ENCODE measurements at places on chromosomes 5 and 9.

GRCh38 chr5:167797933-167798332, 493.5 kb upstream of the WWC1 start:
- no peak for DNase-seq

DNA sequence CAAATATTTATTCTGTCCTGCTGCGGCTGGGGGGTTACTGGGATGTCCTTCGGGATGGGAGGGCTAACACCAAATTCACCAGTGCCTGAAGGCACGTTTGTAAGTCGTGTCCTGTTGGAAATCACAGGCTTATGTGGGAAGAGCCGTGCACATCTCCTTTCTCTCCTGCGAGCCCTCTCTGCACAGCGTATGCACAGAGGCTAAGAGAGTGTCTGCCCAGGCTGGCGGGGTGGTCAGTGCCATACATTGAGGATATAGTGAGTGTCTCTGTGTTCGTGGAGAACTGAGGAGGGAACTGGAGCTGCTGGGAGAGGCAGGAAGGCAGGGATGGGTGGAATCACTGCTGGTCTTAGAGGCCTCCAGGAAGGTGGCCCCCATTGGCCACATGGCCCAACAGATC, 110.1 kb downstream of the WNK2 start:
- DNase-seq = no peak

DNA sequence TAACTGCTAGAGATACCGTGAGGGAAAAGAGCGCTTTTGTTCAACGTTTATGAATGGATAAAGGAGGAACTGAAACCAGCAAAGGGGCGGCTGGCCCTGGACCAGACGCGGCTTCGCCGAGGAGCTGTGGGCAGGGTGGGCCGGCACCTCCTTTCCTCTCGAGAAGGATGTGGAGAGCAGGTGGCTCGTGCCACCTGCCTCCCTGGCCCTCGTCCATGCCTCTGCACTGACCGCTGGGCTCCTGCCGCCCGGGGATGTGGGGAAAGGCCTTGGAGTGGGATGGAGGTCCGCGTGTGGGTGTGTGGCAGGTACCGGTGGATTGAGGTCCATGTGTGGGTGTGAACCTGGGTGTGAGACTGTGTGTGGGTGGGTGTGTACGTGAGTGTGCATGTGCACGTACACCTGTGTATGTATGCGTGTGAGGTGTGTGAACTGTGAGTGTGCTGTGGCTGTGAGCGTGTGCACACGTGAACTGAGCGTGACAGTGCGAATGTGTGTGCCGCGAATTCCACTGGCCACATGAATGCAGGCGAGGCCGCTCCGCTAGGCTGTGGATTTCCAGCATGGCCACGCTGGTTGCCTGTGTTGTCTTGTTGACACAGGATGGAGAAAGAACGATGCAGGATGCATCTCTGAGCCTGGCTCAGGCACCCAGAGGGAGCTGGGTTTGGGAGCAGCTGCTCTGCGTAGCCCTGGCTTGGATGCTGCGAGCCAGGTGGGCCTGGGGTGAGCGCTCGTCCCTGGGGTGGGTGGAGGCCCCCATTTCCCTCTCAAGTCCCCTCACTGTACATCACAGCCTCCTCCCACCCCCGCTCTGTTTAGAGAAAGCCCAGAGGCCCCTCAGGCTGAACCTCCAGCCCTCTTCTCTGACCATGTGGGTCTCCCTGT, 4.4 kb upstream of the CEP72 start:
- no peak for DNase-seq

- no peak for DNase-seq
These were observed 102.9 kb downstream of the BOD1 start for GRCh38 chr5:173513521-173513991.

GRCh38 chr5:121816164-121816563, 35.5 kb upstream of the FTMT start:
- DNase-seq = no peak

DNA sequence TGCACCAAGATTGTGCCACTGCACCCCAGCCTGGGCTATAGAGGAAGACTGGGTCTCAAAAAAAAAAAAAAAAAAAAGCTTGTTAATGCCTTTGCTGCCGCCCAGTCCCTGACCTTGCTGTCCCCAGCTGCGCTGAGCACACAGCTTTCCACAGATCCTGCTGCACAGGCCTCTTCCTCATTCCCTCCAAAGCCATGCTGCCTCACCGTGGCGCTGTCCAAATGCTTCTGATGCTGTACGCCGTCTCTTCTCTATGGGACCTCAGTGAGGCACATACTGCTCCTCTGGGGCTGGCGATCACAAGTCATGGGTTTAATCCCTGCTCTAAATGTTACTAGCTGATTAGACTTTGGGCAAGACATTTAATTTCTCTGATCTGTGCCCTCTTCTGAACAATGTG, 234.1 kb downstream of the FBXL7 start:
- no peak for DNase-seq

GRCh38 chr5:98424681-98425450, 348.6 kb upstream of the RGMB start:
- DNase-seq = no peak

DNA sequence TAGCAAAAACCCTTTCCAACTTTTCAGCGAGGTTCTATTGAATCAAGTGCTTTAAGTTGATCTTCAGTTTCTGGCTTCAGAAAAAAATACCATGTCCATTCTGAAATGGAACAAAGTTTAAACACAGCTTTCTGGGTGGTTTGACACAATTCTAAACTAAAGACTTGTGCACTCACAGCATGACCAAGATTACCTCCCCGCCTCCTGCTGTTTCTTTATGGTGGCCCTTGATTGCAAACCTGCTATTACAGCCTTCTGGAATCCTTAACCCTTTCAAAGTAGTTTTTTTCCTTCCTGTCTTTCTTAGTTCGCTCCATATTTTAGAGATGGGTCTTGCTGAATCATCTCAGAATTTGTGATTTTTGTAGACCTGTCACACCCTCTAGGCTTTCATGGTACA, 135.9 kb upstream of the FBN2 start:
- DNase-seq = no peak

GRCh38 chr9:109101810-109102209, 17.9 kb downstream of the TMEM245 start:
- DNase-seq = peak; percentile 75

- DNase-seq = peak; percentile 66
These were observed 290.5 kb downstream of the DOCK8 start for GRCh38 chr9:504921-505740.

DNA sequence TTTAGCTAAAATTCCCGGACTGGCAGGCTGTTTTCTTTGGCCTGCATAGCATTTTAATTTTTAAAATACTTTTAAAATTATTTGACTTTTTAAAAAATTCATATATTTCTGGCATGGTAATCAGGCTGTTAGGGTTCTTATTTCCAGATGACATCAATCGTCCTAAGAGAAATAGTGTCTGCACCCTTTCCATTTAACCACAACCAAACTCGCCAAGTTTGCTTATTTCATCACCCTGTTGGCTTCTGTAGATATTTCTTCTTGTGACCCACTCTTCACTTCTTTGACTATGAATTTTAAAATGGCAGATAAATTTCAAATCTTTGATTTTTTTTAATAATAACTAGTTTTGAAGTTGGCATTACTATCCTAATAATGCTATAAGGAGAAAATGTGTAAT, 675.7 kb upstream of the FTMT start:
- no peak for DNase-seq

DNA sequence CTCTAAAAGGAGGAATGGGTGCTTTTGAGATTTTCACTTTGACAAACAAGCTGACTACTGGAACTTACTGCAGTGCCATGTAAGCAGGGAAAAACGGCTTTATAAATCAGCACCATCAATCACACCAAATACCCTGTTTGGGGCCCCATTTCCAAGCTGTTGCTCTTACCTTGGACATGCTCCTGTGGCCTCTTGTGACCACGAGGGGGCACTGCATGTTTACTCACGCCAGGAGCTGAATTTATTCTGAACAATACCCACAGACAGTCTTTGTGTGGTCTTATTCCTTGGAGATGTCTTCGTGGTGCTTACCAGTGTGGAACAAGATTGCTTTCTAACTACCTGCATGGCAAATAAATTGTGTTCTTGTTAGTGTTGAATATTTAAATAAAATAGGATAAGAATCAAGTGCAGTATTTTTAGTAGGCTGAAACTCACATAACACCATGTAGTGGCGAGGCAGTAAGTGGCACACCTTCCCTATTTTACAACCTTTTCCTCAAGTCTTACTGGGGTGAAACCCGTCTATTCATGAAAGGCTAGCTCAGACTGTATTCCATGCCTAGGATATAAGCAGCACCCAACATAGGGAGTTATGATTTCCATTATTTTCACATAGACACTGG, 155.5 kb upstream of the NMUR2 start:
- DNase-seq = peak; percentile 74

GRCh38 chr5:173760461-173761177, 127.5 kb upstream of the CPEB4 start:
- no peak for DNase-seq

GRCh38 chr5:169344629-169345028, 43.7 kb upstream of the SLIT3 start:
- DNase-seq = no peak

DNA sequence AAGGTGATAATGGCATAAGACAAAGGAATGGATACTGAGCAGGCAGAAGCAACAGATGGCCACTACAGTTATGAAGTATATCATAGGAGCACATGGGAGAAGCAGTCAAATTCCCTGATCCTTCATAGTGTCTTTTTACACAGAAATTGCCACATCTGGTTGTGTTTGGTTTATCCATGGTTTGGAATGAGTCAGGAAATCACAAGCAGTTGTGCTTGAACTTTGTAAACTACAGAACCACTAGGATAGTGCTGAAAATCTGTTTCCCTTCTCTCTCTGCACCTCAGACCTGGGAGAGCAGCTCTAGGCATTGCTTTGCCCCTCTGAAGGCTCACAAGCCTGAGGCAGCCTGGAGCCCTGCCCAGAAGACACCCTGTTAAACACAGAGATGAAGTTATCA, 134.0 kb downstream of the DMRT2 start:
- no peak for DNase-seq

- no peak for DNase-seq
These were observed 26.7 kb downstream of the EXD3 start for GRCh38 chr9:137396227-137396626.

DNA sequence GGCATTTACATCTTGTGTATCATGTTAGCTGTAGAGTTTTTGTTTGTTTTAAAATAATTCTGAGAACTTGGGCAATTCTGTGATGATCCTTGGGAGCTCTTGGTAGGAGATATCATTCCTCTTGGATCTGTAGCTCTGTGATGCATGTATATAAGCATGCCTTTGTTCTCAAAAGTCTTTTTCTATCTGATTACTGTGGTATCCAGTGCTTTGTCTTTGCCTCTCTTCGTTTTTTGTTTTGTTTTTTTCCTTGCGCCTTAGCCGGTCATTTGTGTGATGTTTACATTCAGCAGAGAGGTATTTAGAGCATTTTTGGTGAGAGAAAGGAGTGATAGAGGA, 110.0 kb downstream of the PAM start:
- DNase-seq = no peak

DNA sequence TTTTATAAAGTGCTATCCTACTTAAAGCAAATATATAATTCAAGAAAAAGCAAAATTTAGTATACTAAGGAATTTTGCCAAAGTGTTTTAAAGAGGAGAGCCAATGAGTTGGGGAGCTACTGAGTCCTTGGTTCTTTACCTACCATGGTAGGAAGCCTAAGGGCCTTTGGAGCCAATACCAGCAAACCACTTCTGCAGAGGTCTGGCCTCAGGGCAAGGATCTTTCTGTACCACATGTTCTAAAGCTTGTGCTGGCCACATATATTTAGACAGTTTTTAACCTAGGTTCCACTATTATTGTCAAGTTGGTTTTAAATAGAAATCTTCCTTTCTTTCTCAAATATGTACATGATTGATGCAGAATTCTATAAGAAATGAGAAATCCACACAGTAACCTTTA, 172.3 kb upstream of the NREP start:
- no peak for DNase-seq

- peak; percentile 56 for DNase-seq
These were observed 731 bp downstream of the PRR16 start for GRCh38 chr5:120464627-120465435.

GRCh38 chr5:107864793-107865192, 194.1 kb upstream of the EFNA5 start:
- DNase-seq = no peak

GRCh38 chr9:93624431-93624834, 48.0 kb downstream of the PHF2 start:
- no peak for DNase-seq

DNA sequence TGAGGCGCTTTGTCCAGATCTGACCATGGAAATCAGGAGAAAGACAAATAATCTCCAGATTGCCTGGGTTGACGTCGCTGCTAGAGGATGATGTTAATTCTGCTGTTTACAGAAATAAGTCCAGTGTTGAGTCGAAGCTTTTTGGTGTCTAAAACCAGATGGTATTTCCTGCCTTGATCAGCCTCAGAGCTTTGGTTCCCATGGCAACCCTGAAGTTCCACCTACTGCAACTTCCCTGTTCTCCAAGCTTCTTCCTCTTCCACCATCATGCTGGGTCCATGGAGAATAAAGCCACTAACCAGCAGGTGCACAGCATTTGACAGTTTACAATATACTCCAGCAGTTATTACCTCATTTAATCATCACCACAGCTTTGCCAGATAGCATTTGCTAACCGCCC, 18.0 kb upstream of the GABBR2 start:
- DNase-seq = no peak

DNA sequence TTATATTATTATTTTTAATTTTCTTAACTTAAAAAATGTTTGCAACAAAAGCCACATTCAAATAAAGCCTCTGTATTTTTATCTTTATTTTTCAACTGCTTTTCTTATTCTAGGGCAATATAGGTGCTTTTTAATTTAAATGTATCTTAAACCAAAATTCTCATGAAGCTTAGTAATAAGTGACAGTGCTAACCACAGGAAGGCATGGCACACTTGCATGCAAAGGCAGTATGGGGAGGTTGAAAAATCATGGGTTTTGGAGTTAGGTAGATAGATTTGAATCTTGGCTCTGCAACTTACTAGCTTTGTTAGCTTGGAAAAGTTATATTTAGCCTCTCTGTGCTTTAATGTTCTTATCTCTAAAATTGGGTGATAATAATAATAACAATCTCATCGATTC, 458.0 kb downstream of the DMAC1 start:
- DNase-seq = no peak

DNA sequence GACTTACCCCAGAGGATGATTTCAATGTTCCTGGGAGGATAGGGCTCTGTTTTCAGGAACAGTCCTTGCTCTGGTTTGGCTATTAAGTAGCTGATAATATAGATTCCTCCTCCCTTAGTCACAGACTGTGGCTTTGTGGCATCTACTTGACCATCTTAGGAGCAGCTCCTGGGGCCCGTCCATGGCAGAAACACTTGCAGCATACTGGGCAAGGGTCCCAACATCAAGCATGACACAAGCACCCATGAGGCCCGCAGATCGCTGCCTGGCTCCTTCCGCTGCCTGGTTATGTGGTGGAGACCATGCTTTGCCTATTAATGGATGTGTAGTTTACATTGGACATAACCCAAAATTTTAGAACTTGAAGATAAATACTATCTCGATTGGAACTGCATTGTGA, 170.1 kb downstream of the ICE1 start:
- no peak for DNase-seq

DNA sequence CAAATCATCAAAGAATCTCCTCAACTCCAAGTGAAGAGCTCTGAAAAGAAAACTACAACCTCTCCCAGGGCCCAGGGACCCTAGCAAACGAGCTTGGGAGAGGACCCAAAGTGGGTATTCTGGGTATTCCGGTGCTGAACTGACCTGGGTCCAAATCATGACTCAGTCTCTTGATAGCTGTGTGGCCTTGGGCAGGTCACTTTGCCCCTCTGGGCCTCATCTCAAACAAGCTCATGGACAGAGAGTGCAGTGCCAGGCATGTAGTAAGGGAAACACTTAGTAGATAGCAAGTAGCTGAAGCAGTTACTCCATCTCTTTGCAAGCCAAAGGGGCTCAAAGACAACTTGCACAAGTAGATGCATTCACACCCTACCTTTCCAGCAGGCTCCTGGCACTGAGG, 12.4 kb downstream of the ACSL6 start:
- no peak for DNase-seq
